ENCODE measurements at places on chromosomes 11 and 22.

GRCh38 chr11:122424636-122425035 is 230.9 kb upstream of the UBASH3B start:
- DNase-seq = no peak

GRCh38 chr22:27389727-27390075 is 411.9 kb downstream of the MN1 start:
- no peak for DNase-seq

DNA sequence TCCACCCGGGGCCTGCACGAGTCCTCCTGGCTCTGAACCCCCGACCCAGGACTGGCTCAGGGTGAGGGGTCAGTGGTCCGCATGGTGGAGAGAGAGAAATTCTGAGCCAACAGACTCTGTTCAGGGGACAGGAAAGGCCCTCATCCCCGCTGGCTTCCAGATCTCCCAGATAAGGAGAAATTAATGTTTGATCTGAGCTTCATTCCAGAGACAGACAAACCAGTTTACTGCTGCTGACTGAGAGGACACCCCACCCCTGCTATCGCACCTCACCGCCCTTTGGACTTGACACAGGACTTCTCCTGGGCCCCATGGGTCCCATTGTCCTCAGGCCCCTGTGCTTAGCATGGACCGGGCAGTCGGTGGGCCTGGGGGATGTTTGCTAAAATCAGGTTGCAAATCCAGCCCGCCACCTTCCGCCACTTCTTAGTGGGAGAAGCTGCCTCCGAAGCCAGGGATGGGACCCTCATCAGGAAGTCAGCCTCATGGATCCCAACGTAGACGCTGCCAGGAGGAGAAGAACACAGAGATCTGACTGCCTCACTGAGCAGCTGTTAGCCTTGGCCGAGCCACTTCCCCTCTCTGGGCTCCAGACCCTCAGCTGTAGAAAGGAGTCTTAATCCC is 11.2 kb upstream of the UPK3A start:
- no peak for DNase-seq

- no peak for DNase-seq
Observed at GRCh38 chr11:134858783-134859480, 446.9 kb upstream of the B3GAT1 start.

- no peak for DNase-seq
Observed at GRCh38 chr11:19347911-19348310, 107.2 kb upstream of the E2F8 start.

- DNase-seq = no peak
Observed at GRCh38 chr22:41106122-41106968, 14.0 kb downstream of the EP300 start.

DNA sequence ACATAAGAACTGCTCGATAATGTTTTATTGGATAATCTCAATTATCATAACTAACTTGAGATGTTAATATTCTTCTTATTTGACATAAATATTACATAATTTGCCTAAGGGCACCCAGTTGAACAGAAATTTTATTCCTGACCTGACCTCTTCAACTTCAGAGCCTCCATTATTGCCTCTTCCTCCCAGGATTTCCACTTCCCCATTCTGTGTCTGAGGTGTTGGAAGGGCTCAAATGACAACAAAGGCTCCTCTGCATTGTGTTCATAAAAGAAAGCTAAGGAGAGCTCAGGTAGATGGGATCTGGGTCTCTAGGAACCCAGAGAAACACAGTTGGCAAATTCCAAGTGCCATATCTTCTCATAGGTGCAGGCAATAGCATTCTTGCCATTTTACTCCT is 61.2 kb upstream of the ARHGAP20 start:
- no peak for DNase-seq

DNA sequence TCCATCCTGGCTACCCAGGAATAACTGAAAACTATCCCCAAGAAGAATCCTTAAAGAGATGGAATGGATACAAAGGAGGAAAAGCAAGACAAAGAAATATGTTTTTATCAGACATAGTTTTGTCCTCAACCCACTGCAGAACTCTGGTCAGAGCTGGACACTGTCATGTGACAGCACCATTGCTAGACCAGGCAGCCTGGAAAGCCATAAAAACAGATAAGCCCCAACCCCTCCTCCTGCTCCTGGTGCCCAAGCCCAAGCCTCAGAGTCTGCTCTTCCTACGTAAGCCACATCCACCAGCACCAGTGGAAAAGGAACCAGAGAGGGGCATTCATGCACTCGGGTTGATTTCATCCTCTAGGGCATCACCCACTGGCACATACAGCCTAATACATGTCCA is 116.9 kb downstream of the TRIM29 start:
- no peak for DNase-seq

- DNase-seq = no peak
Observed at GRCh38 chr11:84865791-84866535, 761.2 kb downstream of the DLG2 start.

GRCh38 chr11:100563541-100564280 is 123.4 kb upstream of the ARHGAP42 start:
- no peak for DNase-seq

GRCh38 chr22:37999640-38000272 is 15.4 kb upstream of the SOX10 start:
- DNase-seq = peak; percentile 21

GRCh38 chr22:42069801-42070516 is 653 bp downstream of the NAGA start:
- no peak for DNase-seq

- no peak for DNase-seq
Observed at GRCh38 chr22:27730641-27731433, 70.7 kb downstream of the MN1 start.

DNA sequence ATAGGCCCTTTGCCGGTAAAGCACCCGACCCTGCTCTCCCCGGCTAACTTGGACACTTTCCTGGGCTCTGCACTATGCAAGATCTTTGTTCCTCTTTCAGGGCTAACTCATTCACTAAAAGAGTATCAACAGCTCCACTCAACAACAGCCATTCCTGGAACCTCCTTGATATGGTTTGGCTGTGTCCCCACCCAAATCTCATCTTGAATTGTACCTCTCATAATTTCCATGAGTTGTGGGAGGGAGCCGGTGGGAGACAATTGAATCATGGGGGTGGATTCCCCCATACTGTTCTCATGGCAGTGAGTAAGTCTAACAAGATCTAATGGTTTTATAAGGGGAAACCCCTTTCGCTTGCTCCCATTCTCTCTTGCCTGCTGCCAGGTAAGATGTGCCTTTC is 330.0 kb downstream of the TENM4 start:
- DNase-seq = no peak

GRCh38 chr11:19832086-19832750 is 119.6 kb downstream of the NAV2 start:
- no peak for DNase-seq

- DNase-seq = no peak
Observed at GRCh38 chr11:120344302-120345004, 8.2 kb downstream of the ARHGEF12 start.

- no peak for DNase-seq
Observed at GRCh38 chr11:69828971-69829344, 9.7 kb upstream of the FGF3 start.

GRCh38 chr11:47573321-47573720 is 5.4 kb downstream of the KBTBD4 start:
- no peak for DNase-seq

DNA sequence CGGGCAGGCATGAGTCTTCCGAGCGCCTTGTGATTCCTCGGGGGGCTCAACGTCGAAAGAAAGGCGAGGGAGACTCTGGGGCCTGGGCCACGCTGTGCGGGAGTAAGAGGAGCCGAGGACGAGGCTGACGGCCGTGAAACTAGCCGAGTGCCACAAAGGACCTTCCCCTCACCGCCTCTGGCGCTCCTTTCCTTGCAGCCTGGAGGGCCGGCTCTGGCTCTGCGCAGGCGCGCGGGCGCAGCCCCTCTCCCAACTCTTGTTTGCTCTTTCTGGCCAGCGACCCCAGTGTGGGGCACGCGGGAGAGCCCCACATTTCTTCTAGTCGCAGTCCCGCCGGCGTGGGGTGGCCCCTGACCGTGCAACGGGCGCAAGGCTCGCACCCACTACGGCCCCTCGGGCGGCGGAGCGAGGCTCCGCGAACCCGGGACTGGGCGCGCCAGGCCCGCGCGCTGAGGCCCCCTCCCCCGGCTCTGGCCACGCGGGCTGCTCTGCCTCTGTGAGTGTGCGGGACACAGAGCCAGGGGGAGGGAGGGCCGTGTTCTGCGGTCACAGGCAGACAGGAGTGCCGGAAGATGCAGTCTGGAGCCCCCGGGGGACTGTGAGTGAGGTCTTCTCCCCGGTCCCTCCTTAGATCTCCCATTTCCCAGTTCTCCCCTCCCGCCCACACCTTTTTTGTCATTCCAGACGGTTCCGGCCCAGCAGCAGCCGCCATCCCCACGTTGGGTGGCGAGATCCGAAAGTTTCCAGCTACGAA is 1.0 kb upstream of the TOB2 start:
- peak; percentile 77 for DNase-seq

DNA sequence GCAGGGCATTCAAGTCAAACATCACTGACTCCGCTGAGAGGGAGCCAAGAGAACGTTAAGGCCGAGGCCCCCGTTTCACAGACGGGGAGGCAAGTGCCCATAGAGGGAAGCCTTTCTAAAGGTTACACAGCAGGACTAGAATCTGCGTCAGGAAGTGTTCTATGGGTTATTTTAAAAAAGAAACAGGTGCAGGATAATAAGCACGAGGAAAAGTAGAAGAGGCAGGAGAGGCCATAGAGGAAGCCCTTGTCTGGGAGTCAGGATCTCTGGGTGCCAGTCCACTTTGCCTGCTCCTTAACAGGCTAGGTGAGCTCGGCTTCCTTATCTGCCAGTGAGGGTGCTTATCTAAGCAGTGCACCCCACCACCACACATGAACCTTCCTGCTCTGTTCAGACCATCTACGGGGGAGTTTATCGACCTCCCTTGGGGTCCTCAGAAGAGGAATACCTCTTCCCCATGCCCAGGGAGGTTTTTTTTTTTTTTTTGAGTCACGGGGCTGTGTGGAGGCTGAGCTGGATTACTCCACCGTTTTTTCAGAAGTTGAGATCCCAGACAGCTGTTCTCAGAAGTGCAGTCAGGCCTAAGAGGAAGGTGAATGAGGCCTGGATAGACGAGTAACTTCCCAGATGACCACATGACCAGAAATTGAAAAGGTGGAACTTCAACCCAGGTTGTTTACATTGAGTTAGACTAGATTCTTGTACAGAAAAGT is 1.2 kb upstream of the FCHSD2 start:
- DNase-seq = no peak
